Activated T-helper 2 cell treated with anti-CD3 and anti-CD28 coated beads, Interferon-gamma antibody, Interleukin-2, Interleukin-4, amounts not matched to agents 10 μg/mL and 5 μg/mL and 100 μg/mL, durations not matched to agents 14 hours and 24 hours and 36 hours (primary cell): ENCODE measurements at places on chromosomes 6 and 20.

DNA sequence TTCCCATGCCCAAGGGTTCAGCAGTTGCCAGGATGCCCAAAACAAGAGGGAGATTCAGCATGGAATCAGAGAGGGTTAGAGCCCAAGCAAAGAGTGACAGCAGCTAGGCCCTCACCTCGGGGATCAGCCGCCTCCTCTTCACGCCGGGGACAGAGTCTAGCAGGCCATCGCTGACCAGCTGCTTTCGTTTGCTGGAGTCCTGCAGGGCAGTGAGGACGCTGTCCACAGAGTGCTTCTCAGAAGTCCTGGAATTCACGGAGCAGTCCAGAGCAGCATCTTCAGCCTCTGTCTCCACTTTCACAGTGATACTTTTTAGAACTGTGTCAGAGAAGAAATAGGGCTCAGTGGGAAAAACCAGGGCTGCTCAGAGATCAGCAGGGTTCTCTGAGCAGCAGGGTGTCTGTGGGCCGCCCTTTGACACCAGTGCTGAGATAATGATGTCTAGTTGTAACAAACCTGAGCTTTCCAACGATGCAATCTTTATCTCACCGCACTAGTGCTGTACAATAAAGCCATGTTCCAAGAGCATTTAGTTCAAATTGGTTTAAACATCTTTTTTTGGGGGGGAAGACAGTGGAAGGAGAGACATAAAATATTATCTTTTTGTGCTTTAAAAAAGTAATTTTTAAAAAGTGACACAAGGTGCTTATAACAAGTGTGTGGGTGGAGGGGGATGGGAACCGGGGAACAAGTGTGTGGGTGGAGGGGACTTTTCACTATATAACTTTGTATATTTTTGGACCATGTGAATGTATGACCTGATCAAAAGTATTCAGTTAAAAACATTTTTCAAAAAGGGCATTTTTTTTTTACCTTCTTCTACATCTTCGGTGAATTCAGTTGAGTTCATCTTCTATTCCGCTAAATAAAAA lies 16.6 kb downstream of the BEND3 start:
- DNase-seq: no peak

DNA sequence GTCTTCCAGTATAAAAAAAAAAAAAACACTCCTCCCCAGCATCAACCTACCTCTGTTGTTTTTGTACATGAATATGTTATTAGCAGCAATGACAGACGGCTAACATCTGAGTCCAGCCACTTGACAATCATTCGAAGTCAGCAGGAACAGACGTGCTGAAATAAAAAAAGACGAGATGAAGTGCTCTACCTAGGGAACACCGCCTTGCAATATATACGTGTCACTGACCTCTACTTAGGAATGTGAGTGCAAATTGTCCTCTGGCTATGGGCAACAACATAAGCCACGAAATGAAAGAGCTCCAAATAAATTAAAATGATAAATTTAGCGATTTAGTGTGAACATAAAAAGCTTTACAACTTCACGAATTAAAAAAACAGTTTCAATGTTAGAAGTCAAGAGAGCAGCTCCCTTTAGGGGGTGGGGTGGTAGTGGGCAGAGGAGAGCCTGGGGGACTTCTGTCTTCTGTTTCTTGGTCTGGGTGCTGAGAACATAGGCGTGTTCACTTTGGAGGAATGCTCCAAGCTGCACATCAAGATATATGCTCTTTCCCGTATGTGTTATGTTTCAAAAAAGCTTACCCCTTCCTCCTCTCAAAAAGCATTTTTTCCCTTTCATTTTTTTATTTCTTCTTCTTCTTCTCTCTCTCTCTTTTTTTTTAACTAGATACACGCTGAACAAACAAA lies 23.3 kb downstream of the EDN1 start:
- no peak for DNase-seq

GRCh38 chr20:39013662-39014109 lies 51.5 kb downstream of the DHX35 start:
- no peak for DNase-seq

DNA sequence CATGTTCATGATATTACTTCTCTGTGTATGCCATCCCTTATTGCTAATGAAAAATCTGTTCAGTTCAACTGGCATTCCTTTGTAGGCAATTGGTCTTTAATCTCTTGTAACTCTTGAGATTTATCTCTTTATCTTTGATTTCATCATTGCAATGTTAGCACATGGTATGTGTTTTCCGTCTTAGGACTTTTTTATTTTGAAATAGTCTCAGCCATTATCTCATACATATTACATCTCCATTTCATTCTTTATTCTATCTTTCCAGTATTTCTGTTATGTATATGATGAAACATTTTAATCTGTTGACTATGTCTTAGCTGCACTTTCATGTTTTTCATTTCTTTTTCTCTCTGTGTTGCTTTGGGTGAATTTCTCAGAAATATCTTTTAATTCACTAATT lies 58.1 kb downstream of the VSTM2L start:
- no peak for DNase-seq

DNA sequence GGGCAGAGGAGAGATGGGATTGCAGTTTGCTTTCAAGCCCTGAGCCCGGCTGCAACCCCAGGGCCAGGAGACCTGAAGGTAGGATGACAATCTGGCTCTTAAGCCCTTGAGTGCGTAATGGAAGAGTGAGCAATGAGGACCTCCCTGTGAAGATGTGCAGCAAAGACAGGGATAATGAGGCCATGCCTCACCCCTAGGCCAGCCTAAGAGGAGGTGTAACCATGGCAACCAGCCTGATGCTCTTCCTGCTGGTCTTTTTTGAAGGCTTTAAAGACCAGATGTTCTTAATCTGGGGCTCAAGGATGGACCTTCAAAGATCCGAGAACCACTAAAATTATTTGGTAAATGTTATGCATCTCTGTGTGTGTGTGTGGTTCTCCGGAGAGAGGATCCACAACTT lies 8.2 kb downstream of the ARHGAP40 start:
- no peak for DNase-seq
